ENCODE measurements at places on chromosomes 7 and 10. TPM values are rescaled to one million over a fixed set of nuclear protein-coding genes. Genes with fewer than 3 reads are reported as not detected.
A peak's percentile ranks its signal among the peaks of the same experiment; 100 is the strongest.

- DNase-seq = no peak
Observed at GRCh38 chr7:48049850-48050249, 14.5 kb downstream of the C7orf57 start.

DNA sequence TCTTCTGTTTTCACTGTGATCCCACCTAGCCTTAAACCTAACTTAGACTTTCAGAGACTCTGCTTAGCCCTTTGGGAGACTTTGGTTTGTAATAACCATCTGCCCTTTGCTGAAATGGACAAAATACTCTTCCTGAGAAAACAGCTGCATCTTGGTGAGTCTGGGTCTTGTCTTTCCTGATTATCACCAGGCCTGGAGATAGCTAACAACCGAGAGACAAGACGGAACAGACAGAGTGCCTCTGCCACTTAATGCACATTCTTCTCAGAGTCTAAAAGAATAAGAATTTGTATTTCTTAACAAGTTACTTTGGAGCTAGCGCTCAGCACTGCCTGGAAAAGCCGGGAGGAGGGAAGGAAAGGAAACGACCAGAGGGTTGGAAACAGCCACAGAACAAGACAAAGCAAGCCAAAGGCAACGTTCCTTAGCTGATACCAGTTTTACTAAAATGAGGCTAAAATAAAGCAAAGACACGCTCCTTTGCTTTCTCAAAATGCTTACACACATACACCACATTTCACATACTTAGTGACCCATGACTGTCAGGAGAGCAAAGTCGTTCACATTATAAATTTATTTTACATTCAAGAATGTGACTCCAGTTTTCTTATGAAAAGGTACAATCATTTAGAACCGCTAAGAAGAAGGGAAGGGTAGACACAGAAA, 70.3 kb upstream of the DGKI start:
- no peak for DNase-seq

The SCRN1 gene
- 96.3 TPM for total RNA-seq

DNA sequence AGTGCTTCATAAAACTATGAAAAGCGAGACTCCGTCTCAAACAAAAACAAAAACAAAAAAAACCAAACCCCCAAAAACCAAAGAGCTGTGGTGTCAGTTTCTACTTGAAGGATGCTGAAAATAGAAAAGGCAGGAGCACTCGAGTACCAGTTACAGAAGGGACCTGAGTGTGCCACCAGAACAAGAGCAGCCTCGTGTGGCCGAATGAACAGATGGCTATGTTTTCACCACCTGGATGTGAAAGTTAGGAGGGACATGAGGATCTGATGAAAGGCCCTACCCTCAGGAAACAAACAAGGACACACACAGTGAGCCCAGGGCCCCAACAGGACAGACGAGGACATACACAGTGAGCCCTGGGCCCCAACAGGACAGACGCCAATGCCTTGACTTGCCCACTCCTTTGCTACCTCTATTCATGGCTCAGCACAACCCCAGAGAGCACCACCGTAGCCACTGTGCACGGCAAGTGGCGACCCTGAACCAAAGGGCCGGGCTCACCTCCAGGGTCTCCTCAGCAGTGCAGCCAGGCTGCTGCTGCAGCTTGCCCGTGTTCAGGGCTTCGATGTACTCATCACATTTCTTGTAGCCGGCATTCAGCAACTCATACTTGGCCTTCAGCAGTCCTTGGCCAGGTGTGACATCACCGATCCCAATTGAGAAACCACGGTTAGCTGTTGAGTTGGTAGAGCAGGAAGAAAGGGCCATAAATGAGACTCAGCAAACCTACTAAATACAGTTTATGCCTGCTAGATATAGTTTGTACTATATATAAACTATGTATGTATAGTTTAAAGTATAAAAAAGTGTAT, 24.9 kb downstream of the POLR3A start:
- peak; percentile 58 for DNase-seq

The PROSER2 gene
- total RNA-seq = 0.64 TPM

DNA sequence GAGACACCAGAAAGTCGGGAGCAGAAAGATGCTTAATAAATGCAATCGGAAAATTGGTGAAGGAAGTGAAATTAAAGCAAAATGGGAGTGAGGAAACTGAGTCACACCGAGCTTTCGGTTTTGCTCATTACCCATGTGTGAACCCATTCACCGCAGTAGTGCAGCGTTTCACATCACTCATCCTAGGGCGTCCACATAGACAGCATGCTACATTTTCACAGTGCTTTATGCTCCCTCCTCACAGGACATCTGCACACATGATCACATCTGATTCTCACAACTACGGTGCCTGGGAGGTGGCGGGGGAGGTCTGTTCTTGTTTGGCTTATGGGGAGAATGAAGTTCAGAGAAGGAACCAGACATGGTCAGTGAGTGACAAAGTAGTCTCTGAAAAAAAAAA, 36.6 kb upstream of the ATP6V0A4 start:
- DNase-seq = no peak

DNA sequence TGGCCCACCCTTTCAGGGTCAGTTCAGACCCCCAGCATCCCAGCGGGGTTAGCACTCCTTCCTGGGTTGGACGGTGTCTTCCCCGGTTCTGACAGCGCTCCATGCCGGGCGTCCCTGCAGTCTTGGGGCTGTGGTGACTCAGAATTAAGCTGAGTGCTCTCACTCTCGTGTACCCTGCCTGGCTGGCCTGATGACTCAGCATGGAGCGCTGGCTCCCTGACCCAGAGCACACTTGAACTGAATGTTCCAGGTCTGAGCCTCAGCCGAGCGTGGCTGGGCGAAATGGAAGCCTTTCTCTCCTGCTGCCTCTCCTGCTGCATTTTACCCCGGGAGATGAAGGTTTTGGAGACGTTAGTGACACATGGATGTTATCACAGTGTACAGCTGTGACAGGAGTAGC, 7.1 kb downstream of the BAG3 start:
- DNase-seq = peak; percentile 78

GRCh38 chr7:91424371-91424770, 160.1 kb downstream of the FZD1 start:
- DNase-seq = no peak

The C10orf90 gene
- not detected for total RNA-seq

- no peak for DNase-seq
Observed at GRCh38 chr10:95260909-95261552, 29.8 kb downstream of the PDLIM1 start.

GRCh38 chr7:101960323-101960722, 142.9 kb downstream of the CUX1 start:
- no peak for DNase-seq

DNA sequence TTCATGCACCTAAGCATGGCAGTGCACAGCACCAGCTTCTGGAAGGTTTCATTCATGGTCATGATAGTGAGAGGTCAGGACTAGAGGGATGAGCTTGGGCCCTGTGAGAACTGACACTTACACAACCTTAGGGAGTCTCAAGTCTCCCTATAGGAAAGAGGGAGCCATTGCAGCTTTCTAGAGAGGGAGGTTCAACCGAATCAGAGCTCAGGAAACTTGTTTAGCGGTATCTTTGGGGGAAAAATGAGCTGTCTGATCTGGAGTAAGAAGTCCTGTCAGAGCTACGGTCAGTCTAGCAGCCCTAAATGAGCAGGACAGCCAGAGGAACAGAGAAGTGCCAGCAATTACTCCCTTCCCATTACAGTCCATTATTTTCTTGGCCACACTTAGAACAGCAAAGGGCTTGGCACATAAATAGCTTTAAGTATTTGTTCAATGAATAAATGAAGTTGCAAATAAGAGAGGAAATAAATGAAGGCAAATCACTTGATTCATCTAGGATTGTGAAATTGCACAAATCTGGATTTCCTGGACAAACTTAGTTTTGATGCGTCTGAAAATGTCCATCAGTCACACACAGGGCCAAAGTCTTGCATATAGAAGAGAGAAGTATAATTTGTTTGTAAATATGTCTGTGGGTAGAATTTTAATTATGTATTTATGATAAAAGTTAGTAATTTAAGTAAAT, 262.0 kb downstream of the GLI3 start:
- no peak for DNase-seq

The AMZ1 gene
- 2.4 TPM for total RNA-seq

- no peak for DNase-seq
Observed at GRCh38 chr7:80881351-80881900, 37.4 kb downstream of the SEMA3C start.
